ENCODE measurements at places on chromosomes 2 and 18. TPM values are rescaled to one million over a fixed set of nuclear protein-coding genes. Genes with fewer than 3 reads are reported as not detected.

The PFN4 gene
- total RNA-seq: 2.6 TPM

The TGOLN2 gene
- total RNA-seq: 96.7 TPM

The CMPK2 gene
- 7.6 TPM for total RNA-seq

The GPR75 gene
- total RNA-seq: 1.6 TPM

The RAB27B gene
- 4.6 TPM for total RNA-seq

Data from metanephros (tissue), 2 donors.